Activated T-cell treated with anti-CD3 and anti-CD28 coated beads, Interleukin-2, amount 50 U/mL, for 4 hours (primary cell): ENCODE measurements at places on chromosomes 2 and 18. TPM values are rescaled to one million over a fixed set of nuclear protein-coding genes. Genes with fewer than 3 reads are reported as not detected.

DNA sequence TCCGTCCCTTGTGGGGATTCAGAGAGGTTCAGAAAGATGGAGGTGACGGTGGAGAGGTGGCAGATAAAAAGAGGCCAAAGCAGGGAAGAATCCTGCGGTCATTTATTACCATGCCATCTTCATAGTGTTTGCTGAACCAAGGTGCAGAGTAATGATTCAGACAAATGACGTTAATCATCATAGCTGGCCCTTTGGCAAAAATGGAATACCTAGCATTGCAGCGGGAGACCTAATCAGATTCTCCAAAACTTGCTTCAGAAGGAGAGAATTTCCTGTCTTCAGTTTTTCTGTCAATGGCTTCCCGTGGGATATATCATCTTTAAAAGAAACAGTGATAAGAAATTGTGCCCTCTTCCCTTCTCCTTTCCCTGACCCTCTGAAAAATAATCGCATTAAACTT is 175.4 kb downstream of the PTGR3 start:
- DNase-seq = no peak

The UPP2 gene
- total RNA-seq = not detected

GRCh38 chr2:151852260-151853069 is 24.2 kb upstream of the ARL5A start:
- no peak for DNase-seq

The SPRED2 gene
- 10.9 TPM for total RNA-seq

DNA sequence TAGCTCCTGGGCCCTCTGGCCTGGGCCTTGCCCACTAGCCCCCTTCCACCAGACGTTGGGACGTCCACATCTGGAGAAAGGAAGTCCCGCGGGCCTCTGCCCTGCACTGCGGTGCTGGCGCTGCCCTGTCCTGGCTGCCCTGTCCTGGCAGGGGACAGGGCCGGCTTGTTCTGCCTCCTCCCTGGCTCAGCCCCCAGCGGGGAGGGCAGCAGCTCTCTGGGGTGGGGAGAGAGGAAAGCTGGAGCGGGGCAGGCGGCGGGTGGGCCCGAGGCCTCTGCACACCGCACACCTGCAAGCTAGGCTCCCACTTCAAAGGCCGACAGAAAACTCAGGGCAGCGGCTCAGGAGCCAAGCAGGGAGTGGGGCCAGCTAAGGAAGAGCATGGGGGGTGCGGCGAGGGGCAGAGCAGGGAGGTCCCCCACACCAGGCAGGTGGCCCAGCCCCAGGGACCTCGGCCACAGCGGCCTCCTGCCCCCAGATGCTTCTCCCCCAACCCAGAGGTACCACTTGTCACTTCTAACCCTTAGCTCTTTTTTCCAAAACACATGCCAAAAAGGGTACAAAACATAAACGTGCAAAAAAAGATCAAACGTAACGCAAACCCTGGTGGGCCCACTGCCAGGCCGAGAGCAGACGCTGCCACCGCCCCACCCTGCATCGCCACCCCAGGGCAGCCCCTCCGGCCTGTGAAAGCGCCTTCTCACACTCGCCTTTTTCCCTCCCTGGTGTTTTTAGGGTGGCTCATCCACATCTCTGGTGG is 13.5 kb downstream of the SNED1 start:
- DNase-seq = no peak

The PER2 gene
- 24.6 TPM for total RNA-seq

GRCh38 chr2:101684313-101684712 is 13.2 kb upstream of the MAP4K4 start:
- no peak for DNase-seq

The STON1 gene
- 0.46 TPM for total RNA-seq

DNA sequence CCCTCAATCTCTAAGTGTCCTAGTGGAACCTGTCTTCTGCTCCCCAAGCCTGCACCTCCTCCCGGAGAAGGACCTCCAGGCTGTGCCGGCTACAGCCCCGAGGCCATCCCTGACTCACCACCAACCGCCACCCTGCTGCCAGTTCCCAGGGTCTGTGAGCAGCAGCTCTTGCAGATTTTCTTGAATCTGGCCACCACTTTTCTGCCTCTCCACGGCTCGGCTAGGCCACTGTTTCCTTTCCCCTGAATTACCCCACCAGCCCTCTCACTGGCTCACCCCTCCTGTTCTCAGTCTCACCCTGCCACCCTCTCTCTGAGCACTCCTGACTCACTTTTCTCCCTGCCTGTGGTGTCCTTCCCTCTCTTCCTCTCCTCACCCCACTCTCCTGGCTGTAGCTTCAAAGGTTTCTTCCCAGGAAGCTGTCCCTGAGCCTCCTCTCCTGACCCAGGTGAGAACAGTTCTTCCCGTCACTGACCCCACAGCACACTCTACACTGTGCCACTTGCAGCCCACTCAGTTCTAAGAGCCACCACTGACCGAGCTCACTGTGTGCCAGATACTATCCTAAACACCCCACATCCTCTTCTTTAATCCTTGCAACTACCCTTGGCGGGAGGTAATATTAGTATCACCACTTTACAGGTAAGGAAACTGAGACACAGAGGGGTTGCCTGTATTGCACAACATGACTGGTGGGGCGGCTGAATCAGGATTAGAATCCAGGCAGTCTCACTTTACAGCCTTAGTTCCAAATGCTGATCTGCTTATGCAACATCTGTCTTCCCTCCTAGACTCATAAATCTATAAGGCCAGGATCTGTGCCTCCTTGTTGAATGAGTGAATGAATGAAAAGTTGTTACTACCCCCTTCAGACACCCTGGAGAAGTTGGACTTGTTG is 111.6 kb downstream of the SMAD7 start:
- DNase-seq = no peak

The MYO7B gene
- 0.68 TPM for total RNA-seq

The REG3A gene
- 0.41 TPM for total RNA-seq

The KCNG2 gene
- total RNA-seq = not detected

The NT5C1B gene
- not detected for total RNA-seq

- DNase-seq = no peak
Measured at GRCh38 chr18:38497266-38497665, 931.7 kb upstream of the CELF4 start.

DNA sequence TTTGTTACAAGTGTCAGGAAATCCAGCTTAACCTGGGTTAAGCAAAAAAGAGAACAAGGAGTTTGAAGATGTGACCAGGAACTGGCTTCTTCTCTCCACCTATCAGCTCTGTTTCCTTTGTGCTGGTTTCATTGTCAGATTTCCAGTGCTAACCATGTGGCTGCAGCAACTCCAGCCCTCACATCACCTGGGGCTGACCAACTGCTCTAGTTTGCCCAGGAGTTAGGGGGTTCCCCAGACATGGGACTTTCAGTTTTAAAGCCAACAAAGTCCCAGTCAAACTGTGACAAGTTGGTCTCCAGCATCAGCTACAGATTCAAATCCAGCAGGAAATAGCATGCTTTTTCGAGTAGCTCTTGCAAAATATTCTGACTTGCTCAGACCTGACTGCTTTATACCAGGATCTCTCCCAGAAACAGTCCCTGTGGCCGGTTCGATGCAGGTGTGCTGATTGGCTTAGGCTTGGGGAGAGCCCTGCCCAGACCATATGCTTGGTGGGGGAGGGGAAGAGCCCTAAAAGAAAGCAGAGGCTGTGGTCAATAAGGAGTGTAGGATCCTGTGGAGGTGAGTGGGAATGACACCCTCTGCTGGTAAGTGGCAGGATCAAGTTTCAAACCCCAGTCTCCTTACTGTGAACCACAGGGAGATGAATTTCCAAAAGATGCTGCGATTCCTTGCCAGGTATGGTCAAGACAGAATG is 49.5 kb downstream of the KCNE4 start:
- DNase-seq = no peak

DNA sequence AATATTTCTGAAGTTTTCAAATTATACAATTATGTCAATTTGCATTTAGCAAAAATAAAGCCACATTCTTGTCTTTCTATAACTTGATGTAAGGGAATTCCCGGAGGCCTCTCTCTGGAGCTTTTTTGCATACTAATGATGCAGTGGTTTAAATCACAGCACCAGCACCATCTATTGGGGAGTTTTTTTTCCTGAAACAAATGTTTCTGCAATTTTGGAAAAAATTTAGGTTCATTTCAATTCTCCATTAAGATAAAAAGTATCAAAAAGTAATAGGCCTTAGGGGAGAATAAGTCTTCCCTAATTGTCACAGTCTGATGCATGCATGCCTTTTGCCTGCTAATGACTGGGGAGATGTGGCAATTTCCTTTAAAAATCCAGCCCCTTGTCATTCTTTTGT is 13.5 kb downstream of the CBLN2 start:
- DNase-seq = no peak

The SLC4A3 gene
- total RNA-seq = 0.15 TPM

- DNase-seq = no peak
Measured at GRCh38 chr18:24546307-24546706, 85.9 kb downstream of the HRH4 start.

DNA sequence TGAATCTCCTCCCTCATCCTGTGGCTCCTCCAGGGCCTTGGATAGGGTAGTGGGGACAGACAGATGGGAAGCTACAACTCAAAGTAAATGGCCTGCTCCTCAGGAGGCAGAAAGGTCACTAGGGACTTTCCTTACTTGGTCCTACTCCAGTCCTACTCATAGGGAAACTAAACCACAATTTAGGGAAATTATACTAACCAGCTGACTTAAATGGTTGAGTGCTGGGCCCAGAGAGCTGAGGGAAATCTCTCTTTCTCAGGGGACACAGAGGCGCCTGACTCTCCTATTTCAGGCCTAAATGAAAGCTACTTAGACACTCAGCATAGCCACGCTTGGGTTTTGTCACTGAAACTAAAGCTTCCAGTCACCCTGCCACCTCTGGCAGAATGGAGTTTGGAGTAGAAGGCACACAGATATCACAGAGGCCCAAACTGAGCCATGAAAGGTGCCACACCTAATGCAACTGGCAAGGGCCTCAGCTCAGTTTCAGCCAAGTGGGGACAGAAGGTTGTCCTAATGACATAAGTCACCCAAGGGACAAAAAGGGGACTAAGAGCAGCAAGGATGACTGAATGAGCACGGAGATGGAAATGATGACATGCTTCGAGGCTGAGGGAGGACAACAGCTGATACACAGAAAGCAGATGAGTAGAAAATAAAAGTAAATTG is 24.0 kb downstream of the CERKL start:
- no peak for DNase-seq

The TRPM8 gene
- total RNA-seq = not detected
